ENCODE measurements at places on chromosomes 1 and 21. TPM values are rescaled to one million over a fixed set of nuclear protein-coding genes. Genes with fewer than 3 reads are reported as not detected.

DNA sequence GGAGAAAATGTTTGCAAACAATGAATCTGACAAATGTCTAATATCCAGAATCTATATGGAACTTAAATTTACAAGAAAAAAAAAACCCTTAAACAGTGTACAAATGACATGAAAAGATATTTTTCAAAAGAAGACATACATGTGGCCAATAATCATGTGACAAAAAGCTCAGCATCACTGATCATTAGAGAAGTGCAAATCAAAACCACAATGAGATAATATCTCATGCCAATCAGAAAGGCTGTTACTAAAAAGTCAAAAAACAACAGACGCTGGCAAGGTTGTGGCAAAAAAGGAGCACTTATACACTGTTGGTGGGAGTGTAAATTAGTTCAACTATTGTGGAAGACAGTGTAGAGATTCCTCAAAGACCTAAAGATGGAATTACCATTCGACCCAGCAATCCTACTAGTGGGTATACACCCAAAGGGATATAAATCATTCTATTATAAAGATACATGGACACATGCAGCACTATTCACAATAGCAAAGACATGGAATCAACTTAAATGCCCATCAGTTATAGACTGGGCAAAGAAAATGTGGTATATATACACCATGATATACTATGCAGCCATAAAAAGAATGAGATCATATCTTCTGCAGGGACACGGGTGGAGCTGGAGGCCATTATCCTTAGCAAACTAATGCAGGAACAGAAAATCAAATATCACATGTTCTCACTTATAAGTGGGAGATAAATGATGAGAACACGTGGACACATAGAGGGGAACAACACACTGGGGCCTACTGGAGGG lies 123.2 kb downstream of the PTPRC start:
- DNase-seq = no peak

GRCh38 chr1:215292932-215293331 lies 210.4 kb downstream of the KCNK2 start:
- no peak for DNase-seq

- DNase-seq = no peak
Observed at GRCh38 chr1:48227165-48228013, 4.9 kb downstream of the SLC5A9 start.

GRCh38 chr1:15504436-15504835 lies 19.6 kb downstream of the CASP9 start:
- DNase-seq = no peak

GRCh38 chr1:207619871-207620542 lies 24.9 kb upstream of the CR1L start:
- DNase-seq = peak; percentile 51

DNA sequence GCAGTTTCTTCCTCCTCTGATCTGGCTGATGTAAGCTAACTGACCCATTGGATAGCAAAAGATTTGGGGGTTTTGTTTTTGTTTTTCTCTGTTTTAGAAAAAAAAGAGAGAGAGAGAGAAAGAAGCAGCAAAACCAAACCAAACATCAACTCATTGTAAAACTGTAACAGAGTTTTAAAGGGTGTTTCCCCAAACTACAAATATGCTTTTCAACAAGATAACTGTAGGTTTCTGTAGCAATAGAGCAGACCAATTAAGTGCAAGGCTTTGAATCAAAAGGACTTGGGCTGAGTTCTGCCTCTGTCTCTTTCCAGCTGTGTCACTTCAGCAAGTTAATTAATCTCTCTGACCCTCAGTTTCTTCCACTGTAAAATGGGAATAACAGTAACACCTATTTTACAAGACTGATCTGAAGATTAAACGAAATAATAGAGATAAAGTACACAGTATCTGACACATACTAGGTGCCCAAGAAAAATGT lies 44.5 kb downstream of the RRAGC start:
- no peak for DNase-seq

DNA sequence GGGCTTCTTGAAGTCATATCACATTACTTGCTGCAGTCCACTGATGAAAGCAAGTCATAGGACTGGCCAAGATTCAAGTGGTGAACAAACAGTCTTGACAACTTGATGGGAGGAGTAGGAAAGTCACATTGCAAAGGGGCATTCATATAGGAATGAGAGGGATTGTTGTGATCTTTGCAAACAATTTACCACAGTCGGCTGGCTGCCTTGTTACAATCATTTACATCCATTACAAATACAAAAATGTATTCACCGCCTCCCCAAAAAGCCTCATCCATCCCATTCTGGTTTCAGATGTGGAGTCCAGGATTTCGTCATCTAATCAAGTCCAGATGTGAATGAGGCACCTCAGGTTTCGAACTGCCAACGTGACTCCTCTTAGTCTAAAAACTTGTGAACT lies 26.8 kb downstream of the GORAB start:
- DNase-seq = no peak

- no peak for DNase-seq
Observed at GRCh38 chr1:15531003-15531402, 4.4 kb downstream of the DNAJC16 start.

The TTF2 gene
- 32.1 TPM for polyA plus RNA-seq

The OR6N1 gene
- polyA plus RNA-seq = not detected

GRCh38 chr1:68029444-68029843 lies 21.0 kb downstream of the DIRAS3 start:
- DNase-seq = no peak

The ARHGAP30 gene
- polyA plus RNA-seq = 2.2 TPM

- DNase-seq = no peak
Observed at GRCh38 chr1:59072583-59072947, 224.3 kb upstream of the FGGY start.

The CACNA1S gene
- polyA plus RNA-seq = 0.53 TPM

The NLRP3 gene
- polyA plus RNA-seq = 0.86 TPM

DNA sequence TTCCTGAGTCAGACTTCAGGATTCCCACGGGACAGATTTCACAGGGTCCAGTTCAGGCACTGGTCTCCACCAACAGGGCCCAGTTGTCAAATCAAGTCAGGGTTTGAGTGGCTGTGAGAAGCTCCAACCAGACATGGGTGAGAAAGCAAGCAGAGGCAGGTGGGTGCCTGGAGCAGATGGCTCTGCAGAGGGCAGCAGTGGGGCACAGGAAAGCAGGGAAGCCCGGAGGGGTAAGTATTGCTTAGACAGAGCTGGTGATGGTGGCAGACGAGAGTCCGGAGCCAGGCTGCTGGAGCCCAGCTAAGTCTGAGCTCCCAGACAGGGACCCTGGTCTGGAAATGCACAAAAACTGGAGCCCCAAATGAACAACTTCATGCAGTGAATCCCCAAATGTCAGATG lies 40.4 kb downstream of the RIMS3 start:
- DNase-seq = no peak

- no peak for DNase-seq
Observed at GRCh38 chr21:35222541-35222941, 173.4 kb upstream of the RUNX1 start.

The DBT gene
- polyA plus RNA-seq = 29.7 TPM

GRCh38 chr1:38085666-38086330 lies 39.2 kb upstream of the POU3F1 start:
- DNase-seq = no peak

Measured in left kidney (tissue), 8 donors.